Kidney tubule cell (primary cell): ENCODE measurements at places on chromosomes 1 and 21.

DNA sequence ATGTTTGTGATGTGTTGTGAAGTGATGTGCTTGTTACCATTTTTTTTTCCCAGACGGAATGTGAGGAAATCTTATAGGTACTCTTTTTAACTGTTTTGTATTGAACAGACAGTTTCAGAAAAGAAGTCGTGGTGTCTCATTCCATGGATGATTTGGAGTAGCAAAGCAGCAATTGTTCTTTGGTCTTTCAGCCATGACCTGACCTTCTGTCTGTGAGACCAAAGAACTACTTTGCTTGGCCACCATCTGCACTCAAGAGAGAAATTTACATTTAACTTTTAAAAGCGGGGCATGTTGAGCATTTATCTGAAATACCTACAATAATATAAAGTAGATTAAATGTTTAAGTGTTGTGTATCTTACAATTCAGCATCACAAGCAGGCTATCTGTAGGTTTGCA lies 90.2 kb downstream of the SDCCAG8 start:
- DNase-seq = no peak

DNA sequence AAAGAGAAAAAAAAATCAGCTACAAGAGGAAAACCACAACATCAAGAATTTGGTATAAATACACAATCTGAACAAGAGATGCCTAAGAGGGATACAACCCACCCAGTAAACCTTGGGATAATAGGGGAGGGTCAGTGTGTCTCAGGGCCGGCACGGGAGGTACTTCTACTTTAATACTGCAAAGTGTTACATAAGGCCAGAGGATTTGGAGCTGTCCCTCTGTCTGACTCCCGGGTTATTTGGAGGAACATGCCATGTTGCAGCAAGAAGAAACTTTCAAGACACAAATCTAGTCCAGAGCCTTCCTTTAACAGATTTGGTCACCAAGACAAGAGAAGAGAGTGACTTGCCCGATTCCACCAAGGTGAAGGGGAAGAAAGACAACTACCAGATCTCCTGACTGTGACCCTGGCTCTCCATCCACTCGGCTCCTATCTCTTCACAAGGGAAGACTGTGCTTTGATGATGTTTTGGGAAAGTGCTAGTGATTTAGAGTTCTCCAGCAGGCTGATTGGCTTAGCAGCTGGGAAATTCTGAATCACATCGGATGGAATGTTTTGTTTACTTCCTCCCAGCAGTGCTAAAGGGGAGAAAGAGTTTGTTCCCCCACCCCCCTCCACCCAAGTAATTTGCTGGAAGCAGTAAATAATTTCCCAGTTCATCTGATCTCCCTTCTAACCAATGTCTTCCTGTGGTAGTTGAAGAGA lies 29.3 kb downstream of the SGIP1 start:
- DNase-seq = peak; percentile 88

GRCh38 chr1:25246600-25247023 lies 642 bp downstream of the RSRP1 start:
- no peak for DNase-seq

DNA sequence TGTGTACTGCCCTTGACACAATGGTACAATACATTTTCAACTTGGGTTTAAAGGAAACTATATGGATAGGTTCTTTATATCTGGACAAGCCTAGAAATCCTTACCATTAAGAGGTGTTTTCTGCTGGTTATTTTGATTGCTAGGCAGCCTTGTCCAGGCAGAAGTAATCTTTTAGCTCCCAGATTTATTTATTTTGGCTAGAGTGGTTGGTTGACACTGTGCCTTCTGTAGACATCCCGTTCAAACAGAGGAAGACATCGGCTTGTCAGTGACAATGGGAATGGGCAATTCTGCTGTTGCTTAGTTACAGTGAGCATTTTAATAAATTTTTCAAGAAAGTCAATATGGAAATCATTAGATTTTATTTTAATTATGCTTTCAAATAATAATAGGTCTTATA lies 138.8 kb downstream of the VPS13D start:
- DNase-seq = no peak

DNA sequence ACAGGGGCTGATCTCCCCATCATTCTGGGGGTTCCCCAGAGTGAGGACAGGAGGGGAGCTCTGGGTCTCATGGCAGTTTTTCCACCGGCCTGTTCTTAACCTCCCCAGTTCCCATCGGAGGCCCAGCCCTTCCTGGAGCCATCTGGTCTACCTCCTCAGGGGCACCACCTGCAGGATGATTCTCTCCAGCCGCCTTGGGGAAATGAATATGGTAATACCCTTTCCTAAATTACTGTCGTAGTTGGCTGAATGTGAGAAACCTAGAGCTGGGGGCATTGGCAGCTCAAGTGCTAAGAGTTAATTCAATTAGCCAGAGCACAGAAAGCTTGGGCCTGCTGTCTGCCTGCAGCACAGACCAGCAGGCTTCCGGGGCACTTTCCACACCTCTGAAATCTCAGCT lies 64.9 kb downstream of the TAS1R2 start:
- DNase-seq = no peak

DNA sequence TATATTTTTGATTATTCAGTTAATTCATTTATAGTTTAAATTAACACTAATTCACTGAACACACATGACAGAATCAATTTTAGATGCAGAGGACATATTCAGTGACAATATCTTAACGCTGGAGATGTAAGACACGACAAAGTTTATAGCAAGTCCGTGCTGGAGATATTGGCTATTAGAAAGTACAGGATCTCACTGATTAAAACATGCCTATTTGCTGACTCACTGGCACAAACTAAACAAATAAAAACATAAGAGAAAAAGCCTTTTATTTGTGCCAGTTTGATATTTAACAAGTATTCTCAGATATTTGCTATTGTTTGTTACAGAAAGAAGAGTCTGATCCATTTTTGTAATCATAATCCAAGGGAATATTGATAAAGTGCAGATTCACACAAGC lies 1122.9 kb upstream of the B3GALT2 start:
- DNase-seq = no peak

GRCh38 chr1:53485478-53486394 lies 26.5 kb downstream of the DMRTB1 start:
- peak; percentile 76 for DNase-seq

DNA sequence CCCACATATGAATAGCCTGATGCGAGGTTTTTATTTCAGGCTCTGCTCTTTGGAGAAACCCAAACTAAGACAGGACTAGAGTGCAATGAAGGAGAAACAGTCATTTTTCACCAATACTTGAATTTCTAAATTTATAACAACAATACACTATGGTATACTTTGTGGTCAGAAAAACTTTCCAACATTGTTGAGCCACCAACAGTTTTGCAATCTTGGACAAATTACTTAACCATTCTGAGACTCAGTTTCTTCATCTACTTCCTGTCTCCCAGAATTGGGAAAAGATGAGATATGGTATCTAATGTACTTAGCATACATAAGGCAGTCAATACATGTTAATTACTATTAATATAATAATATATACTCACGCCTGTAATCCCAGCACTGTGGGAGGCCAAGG lies 519.8 kb upstream of the PLXNA2 start:
- DNase-seq = no peak

DNA sequence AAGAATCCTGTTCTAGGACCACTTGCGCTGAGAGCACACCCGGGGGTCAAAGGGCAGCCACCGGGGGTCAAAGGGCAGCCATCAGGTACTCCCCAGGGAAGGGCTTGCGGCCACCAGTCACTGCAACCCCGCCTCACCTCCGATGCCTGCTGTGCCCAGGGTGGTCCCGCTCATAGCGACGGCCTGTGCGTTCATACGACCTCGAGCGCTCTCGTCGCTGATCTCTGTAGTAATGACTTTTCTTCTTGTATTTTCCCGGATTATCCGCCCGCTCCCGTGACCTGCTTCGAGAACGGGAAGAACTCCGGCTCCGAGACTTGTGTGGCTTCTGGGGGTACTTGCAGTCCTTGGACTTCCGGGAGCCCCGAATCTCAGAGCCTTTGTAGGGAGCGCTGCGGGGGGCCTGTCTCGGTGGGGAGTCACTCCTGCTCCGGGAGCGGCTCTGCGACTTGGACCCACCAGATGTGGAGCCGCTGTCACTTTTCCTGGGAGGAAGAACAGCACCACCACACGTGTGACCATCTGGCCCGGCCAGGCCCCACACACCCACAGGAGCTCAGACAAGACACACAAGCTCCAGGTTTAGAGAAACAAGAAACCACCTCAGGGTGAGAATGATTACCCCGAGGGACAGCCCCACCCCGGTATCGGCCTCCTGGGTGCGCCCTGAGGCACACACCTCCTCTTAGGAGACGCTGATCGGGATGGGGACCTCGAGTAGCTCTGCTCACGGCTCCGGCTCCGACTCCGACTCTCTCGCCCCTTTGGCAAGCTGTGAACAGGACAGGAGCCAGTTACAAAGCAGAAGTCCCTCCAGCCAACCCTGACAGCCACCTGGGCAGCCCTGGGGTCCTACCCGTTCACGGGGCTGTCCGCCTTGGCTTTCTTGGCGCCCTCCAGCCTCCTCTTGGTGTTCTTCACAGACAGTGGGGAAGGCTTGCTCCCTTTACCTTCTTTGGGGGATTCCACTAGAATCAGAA lies 11.7 kb downstream of the CCNL2 start:
- DNase-seq = no peak

DNA sequence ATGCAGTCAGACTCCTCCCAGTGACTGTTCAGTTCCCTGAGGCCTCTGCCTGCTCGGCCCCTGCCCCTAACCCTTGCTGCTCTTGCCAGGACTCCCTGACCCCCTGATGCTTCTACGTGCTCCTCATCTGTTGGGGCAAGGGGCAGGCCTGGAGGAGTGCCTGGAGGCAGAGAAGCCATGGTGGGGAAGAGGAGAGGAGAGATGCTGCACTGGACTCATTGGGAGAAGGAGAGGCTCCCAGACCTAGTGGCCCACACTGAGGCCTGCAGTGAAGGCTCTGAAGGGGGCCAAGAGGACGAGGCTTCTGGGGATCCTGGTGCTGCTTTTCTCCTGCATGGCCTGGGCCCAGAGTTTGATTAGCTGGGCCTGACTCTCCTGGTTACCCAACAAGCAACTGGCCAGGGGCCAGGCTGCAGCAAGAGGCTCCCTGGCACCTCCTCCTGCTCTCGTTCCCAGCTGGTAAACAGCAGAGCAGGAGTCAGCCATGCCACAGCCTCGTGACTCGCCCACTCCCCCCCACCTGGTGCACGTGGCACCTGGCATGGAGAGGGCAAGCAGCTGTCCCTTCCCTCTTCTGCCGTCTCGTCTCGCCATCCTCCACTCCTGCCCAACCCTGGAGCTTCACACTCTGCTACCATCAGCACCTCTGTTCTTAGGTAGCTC lies 847 bp upstream of the RORC start:
- DNase-seq = peak; percentile 81

GRCh38 chr1:100077531-100077930 lies 55.2 kb downstream of the SASS6 start:
- no peak for DNase-seq

DNA sequence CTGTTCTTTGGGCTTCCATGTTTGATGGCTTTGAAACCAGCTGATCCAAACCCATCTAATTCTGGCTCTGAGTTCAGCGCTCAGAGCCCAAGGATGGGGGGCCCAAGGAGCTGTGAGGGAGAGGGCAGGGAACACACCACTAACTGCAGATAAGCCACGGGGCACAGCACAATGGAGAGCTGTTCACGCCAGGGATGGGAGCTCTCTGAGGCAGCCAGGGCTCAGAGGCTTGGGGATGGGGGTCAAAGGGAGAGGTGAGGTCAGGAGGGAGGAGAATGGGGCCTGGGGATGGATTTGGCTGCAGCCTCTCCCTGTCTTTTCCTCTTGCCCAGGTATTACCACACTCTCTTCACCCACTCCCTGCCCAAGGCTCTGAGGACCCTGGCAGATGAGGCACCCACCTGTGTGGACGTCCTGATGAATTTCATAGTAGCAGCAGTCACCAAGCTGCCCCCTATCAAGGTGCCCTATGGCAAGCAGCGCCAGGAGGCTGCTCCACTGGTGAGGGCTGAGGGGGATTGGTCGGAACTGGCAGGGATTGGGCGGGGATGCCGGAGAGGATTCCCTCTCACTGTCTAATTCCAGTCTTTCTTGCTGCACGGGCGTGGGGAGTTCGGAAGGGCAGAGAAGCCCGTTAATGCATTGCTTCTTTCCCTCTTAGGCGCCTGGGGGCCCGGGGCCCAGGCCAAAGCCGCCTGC lies 11.3 kb downstream of the SLC30A2 start:
- no peak for DNase-seq

- DNase-seq = no peak
Measured at GRCh38 chr21:45265721-45266517, 21.8 kb downstream of the POFUT2 start.

DNA sequence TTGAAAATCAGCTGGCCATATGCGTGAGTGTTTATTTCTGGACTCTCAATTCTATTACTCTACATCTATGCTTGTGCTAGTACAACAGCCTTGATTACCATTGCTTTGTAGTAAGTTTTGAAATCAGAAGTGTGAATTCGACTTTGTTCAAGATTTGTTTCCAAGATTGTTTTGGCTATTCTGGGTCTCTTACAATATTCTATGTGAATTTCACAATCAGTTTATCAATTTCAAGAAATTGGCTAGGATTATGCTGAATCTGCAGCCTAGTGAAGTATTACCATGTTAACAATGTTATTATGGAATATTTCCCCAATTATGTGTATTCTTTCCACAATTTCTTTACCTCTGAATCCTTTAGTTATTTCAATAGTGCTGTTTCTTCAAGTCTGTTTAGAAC lies 19.5 kb downstream of the SFPQ start:
- no peak for DNase-seq

- no peak for DNase-seq
Measured at GRCh38 chr1:35443768-35444518, 113.3 kb downstream of the KIAA0319L start.

GRCh38 chr1:33654267-33654834 lies 181.9 kb downstream of the ZSCAN20 start:
- peak; percentile 32 for DNase-seq

GRCh38 chr1:41281334-41281733 lies 39.2 kb upstream of the SCMH1 start:
- DNase-seq = no peak

- no peak for DNase-seq
Measured at GRCh38 chr21:43337901-43338655, 88.9 kb downstream of the SIK1 start.

- no peak for DNase-seq
Measured at GRCh38 chr21:42840411-42841155, 38.8 kb downstream of the WDR4 start.

- peak; percentile 65 for DNase-seq
Measured at GRCh38 chr1:235503403-235504121, 690 bp downstream of the B3GALNT2 start.

- DNase-seq = no peak
Measured at GRCh38 chr1:12513181-12513580, 104.8 kb downstream of the DHRS3 start.

GRCh38 chr1:60915441-60915840 lies 166.9 kb upstream of the NFIA start:
- no peak for DNase-seq

GRCh38 chr1:185517808-185518419 lies 200.9 kb upstream of the IVNS1ABP start:
- no peak for DNase-seq
